ENCODE measurements at places on chromosomes 7 and 10.
A peak's percentile ranks its signal among the peaks of the same experiment; 100 is the strongest.

DNA sequence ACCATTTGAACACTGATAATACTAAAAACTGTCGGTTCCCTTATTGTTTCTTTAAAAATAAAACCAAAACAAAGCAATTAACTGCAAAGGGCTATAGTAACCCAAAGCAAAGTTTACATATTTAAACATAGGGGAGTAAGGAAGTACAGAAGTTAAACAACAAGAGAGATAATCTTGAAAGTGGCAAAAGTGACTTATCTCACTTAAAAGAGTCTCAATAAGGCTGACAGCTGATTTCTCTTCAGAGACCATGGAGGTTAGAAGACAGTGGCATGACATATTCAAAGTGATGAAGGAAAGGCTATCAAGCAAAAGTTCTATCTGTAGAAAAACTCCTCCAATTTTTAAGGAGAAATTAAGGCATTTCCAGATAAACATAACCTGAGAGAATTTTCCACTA is 233.5 kb upstream of the HDAC9 start:
- no peaks in the 10 kb centered on the region for H3K4me1 ChIP-seq
- no peak overlapping the region for H3K4me3 ChIP-seq
- no peaks in the 10 kb centered on the region for H3K27me3 ChIP-seq
- DNase-seq = no peak

DNA sequence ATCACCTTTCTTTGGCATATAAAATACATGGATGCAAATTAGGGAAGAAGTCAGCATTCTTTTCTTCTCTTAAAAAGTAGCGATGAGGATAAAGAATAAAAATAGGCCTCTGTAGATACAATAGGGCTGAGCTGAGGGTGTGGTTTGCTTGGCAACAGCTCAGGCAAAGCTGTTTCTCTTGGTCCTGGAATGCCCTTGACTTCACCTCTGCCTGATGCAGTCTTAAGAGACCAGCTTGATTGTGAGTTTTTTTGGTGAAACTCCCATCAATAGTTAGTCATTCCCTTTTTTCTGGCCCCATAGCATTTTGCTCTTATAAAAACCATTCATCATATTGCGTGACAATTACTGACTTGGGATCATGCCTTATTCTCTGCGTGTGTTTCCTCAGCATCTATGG is 42.1 kb upstream of the MKLN1 start:
- peak; percentile 39 for DNase-seq
- H3K36me3 ChIP-seq = no peaks in the 10 kb centered on the region
- no peak overlapping the region for H3K4me3 ChIP-seq
- no peaks in the 10 kb centered on the region for H3K27me3 ChIP-seq
- peak overlapping the region; percentile 63 for H3K27ac ChIP-seq

DNA sequence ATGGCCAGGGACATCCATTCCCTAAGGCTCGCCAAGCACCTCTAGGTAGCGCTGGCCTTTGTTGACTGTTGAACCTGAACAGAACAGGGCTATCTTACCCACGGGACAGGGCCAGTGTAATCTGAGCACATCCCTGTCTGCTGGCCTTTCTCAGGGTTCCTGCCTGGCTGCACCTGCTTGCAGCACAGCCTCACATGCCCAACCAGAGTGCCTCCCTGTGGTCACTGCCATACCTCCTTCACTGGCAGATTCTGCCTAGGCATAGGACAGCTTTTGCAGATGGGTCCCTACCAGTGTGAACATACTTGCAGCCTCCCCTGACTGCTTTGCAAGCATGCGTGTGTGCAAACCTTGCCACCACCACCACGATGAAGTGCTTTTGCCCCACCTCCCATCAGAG is 15.8 kb upstream of the LIPN start:
- H3K36me3 ChIP-seq = no peaks in the 10 kb centered on the region
- H3K4me3 ChIP-seq = no peak overlapping the region
- no peak overlapping the region for H3K27ac ChIP-seq
- DNase-seq = no peak

DNA sequence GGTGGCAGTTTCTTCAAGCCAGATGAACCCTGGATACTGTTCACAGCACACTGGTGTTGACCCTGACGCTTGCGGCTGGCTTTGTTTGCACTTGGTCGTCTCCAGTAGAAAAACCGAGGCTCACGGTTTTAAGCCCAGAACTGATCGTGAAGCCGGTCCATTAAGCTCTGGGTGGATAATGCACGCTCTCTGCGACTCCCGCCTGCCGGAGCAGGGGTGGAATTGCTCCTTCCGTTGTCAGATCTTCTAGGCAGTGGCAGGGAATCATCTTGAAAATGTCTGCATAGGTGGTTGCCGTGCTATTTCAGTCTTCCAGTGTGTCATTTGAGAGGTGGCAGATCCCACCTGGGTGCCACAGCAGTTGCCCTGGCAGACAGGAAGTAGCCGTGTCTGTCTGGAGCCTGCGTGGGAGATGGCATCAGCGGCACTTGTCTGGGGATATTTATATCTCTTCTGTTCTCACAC is 35.9 kb upstream of the AP5Z1 start:
- H3K4me3 ChIP-seq = peak overlapping the region; percentile 10
- H3K36me3 ChIP-seq = no peaks in the 10 kb centered on the region
- peak overlapping the region; percentile 81 for H3K27ac ChIP-seq

DNA sequence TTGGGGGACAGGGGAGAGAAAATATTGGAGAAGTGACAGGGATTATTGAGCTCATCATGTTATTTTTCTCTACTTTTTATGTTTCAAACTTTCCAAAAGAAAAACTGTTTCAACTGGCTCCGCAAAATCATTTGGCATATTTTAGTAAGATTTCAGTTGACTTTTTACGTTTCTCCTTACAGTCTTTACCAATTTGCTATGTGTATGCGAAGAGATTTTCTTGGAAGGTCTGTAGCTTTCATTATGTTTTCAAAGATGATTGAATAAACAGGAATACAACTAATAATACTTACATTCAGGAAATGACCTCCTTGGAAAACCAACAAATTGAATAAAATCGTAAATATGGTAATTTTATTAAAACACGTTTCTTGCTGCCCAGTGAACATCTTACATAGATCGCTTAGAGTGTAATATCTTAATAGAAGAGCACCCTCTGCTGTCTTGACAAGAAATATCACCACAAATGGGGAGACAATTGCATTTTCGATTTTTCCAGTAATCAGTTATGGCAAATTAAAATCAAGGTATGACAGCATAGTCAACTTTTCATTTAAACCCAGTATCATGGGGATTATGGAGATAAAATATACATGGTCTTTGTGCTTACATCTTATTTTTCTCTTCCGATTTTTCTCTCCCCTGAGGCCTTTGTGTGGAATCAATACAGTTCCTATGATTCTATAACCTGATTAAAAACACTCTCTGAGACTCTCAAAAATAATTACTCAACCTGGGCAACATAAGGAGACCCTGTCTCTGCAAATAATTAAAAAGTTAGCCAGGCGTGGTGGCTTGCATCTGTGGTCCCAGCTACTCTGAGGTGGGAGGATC is 43.1 kb downstream of the MBL2 start:
- H3K4me3 ChIP-seq = no peak overlapping the region
- H3K4me1 ChIP-seq = no peaks in the 10 kb centered on the region
- no peak overlapping the region for H3K27ac ChIP-seq
- H3K27me3 ChIP-seq = no peaks in the 10 kb centered on the region
- no peak for DNase-seq
- no peaks in the 10 kb centered on the region for H3K36me3 ChIP-seq

DNA sequence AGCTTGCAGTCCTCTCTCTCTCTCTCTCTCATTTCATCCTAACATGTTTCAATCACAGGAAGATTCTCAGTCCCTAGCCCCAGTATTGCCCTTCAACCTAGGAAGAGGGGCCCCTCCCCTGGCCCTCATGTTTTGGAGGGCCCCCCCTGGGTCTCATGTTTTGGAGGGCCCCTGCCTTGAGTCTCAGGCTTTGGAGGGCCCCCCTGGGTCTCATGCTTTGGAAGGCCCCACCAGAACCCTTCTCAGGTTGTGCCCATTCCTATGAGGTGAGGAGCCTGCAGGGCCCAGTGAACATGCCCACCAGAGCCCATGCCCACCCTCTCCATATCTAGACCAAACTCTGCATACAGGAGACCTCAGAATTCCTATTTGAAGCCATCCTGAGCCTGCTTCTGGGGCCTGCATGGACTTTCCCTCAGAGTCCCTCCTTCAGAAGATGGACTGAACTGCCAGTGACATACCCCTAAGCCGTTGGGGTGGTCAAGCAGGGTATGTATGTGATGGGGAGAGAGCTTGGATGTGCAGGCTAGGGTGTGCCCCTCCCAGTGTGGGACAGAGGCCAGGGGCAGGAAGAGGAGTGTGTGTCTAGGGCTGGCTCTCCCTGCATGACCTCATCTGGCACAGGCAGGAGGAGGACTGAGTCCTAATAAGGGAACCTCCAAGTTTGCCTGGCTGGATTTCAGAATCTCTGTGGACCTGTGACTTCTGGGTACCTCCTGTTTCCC is 8.1 kb upstream of the VDAC2 start:
- peak; percentile 78 for DNase-seq
- H3K27me3 ChIP-seq = no peaks in the 10 kb centered on the region

- H3K4me1 ChIP-seq = no peaks in the 10 kb centered on the region
- no peak for DNase-seq
- no peak overlapping the region for H3K4me3 ChIP-seq
- H3K27ac ChIP-seq = no peak overlapping the region
- H3K27me3 ChIP-seq = no peaks in the 10 kb centered on the region
These were observed 207.0 kb upstream of the CXCL12 start for GRCh38 chr10:44591911-44592310.

- H3K27me3 ChIP-seq = no peaks in the 10 kb centered on the region
- no peak for DNase-seq
- H3K36me3 ChIP-seq = no peaks in the 10 kb centered on the region
- H3K4me1 ChIP-seq = peaks cover 65% of the 10 kb centered on the region
- no peak overlapping the region for H3K4me3 ChIP-seq
These were observed 172.7 kb downstream of the NEURL1 start for GRCh38 chr10:103666087-103666761.

- no peak for DNase-seq
- no peak overlapping the region for H3K27ac ChIP-seq
- H3K4me1 ChIP-seq = no peaks in the 10 kb centered on the region
- no peaks in the 10 kb centered on the region for H3K36me3 ChIP-seq
- H3K27me3 ChIP-seq = no peaks in the 10 kb centered on the region
- H3K4me3 ChIP-seq = no peak overlapping the region
These were observed 103.0 kb upstream of the LSM8 start for GRCh38 chr7:118080947-118081346.

GRCh38 chr7:116812860-116813259 is 49.5 kb upstream of the CAPZA2 start:
- no peaks in the 10 kb centered on the region for H3K27me3 ChIP-seq
- DNase-seq = no peak
- no peak overlapping the region for H3K4me3 ChIP-seq

GRCh38 chr10:68871731-68872342 is 29.3 kb upstream of the DDX50 start:
- H3K36me3 ChIP-seq = no peaks in the 10 kb centered on the region
- DNase-seq = no peak
- peaks cover 10% of the 10 kb centered on the region for H3K4me1 ChIP-seq

DNA sequence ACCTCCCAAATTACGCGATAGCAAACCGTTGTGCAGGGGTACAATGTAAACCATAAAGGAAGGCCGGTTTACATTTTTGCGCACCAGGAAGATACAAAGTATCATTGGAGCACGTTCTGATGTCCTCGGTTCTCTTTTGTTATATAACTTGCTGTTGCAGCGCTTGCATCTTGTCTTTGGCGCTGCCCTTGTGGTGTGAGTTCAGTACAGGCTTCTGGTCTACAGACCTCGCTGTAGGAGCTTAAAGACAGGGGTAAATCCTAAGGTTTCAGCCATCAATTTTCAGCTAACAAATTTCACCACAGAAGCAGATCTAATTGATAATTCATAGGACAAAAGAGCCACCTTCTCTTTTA is 1.5 kb upstream of the MKX start:
- H3K36me3 ChIP-seq = no peaks in the 10 kb centered on the region
- H3K4me1 ChIP-seq = peaks cover 24% of the 10 kb centered on the region
- no peak for DNase-seq
- no peak overlapping the region for H3K4me3 ChIP-seq
- no peak overlapping the region for H3K27ac ChIP-seq
- H3K27me3 ChIP-seq = peaks cover 100% of the 10 kb centered on the region

GRCh38 chr7:83504330-83504729 is 144.6 kb downstream of the SEMA3E start:
- H3K27me3 ChIP-seq = no peaks in the 10 kb centered on the region
- H3K4me3 ChIP-seq = no peak overlapping the region
- no peaks in the 10 kb centered on the region for H3K36me3 ChIP-seq
- H3K4me1 ChIP-seq = no peaks in the 10 kb centered on the region

GRCh38 chr10:64659311-64659710 is 1138.1 kb downstream of the REEP3 start:
- no peaks in the 10 kb centered on the region for H3K36me3 ChIP-seq
- H3K27me3 ChIP-seq = no peaks in the 10 kb centered on the region
- no peak for DNase-seq

DNA sequence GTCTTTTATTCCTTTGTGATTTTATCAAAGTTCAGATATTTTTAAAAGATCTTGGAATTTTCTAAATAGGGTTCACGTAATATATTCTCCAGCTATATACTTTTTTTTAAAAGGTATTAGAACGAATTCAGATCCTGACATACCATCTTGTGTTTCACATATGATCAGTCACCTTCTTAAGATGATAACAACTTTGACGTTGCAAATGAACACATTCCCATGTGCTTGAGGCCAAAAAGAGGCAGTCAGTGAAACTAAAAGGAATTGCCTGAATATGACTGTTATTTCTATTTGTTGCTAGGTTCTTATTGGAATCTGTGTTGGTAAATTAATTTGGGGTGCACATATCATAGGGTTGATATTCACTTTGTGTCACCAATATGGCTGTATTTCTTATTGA is 310.1 kb downstream of the MDFIC start:
- H3K27me3 ChIP-seq = no peaks in the 10 kb centered on the region
- DNase-seq = no peak
- H3K4me1 ChIP-seq = no peaks in the 10 kb centered on the region

DNA sequence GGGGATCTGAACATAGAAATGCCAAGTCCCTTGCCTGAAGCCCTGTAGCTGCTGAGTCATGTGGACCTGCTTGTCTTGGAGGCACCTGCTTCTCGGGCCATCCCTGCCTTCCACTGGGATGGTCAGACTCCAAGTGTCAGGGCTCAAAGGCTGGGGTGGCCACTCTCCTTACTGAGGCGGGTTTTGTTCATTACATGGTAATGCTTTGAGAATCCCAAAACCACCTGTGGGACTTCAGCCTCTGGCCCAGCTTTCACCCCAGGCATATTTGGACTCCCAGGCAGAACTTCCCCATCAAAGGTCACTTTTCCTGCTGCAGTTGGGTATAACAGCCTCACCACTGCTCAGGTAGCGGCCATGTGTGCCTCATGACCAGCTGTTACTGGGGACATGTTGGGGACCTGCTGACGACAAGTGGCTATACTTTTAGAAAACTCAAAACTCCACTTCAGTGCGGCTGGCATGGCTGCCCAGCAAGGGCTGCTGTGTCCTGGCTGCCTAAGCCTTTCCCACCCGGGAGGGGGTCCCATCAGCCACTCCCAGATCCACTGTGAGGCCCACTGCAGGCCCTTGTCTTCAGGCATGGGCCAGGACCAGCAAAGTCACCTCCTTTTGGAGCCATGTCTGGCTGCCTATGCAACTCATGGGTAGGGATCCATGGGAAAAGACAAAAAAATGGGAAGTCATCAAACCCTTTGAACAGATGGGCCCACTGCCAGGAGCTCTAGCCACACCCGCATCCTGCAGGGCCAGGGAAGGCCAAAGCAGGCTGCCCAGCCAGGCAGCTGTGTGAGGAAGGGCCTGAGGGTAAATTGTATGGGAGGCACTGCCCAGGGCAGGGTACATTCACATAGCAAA is 96.7 kb downstream of the ARHGAP22 start:
- peak; percentile 37 for DNase-seq
- H3K36me3 ChIP-seq = no peaks in the 10 kb centered on the region
- no peak overlapping the region for H3K27ac ChIP-seq
- H3K4me1 ChIP-seq = peaks cover 19% of the 10 kb centered on the region
- no peaks in the 10 kb centered on the region for H3K27me3 ChIP-seq

- no peak overlapping the region for H3K4me3 ChIP-seq
- H3K27me3 ChIP-seq = no peaks in the 10 kb centered on the region
- H3K4me1 ChIP-seq = no peaks in the 10 kb centered on the region
- H3K27ac ChIP-seq = no peak overlapping the region
- no peak for DNase-seq
These were observed 44.2 kb upstream of the PCBD1 start for GRCh38 chr10:70932392-70933196.
